ENCODE measurements at places on chromosomes 1 and 21. TPM values are rescaled to one million over a fixed set of nuclear protein-coding genes. Genes with fewer than 3 reads are reported as not detected.

Gene LCE3E
- total RNA-seq, result not detected

GRCh38 chr1:187715483-187715882 is 886.7 kb downstream of the PLA2G4A start:
- no peak for DNase-seq

GRCh38 chr1:212004895-212005608 is 30.3 kb downstream of the INTS7 start:
- DNase-seq, result no peak

GRCh38 chr21:17391811-17392340 is 121.0 kb upstream of the CXADR start:
- DNase-seq, result no peak

GRCh38 chr1:80436851-80437250 is 1363.9 kb upstream of the ADGRL2 start:
- DNase-seq, result no peak

- DNase-seq, result no peak
These were observed 5.4 kb downstream of the CNTN2 start for GRCh38 chr1:205048382-205048781.

- no peak for DNase-seq
These were observed 403.7 kb downstream of the LTN1 start for GRCh38 chr21:28588997-28589396.
